Neural crest cell (in vitro differentiated cells): ENCODE measurements at places on chromosomes 5 and 9. TPM values are rescaled to one million over a fixed set of nuclear protein-coding genes. Genes with fewer than 3 reads are reported as not detected.
A peak's percentile ranks its signal among the peaks of the same experiment; 100 is the strongest.

GRCh38 chr5:135318037-135318436 lies 81.0 kb downstream of the MACROH2A1 start:
- no peaks in the 10 kb centered on the region for H3K36me3 ChIP-seq
- H3K27me3 ChIP-seq = no peaks in the 10 kb centered on the region
- no peak overlapping the region for H3K27ac ChIP-seq
- no peaks in the 10 kb centered on the region for H3K4me1 ChIP-seq

DNA sequence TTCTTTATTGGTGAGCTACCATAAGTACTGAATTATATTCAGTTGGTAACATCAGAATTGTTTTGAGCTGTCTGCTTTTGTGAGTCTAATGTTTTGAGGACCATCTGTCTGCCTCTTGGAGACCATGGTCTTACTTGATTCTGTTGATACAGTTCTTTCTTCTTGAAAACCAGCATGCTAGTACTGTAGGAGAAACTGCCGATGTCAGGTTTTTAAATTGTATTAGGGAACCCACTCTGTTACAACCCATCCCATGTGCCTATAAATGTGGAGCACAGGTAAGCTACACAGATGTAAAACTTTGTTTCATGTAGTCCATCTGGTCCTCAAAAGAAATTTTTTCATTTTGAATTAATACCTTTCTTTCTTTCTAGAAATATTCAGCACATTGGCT lies 103.4 kb upstream of the DMRTA1 start:
- DNase-seq = no peak
- H3K4me1 ChIP-seq = no peaks in the 10 kb centered on the region
- no peaks in the 10 kb centered on the region for H3K36me3 ChIP-seq
- peaks cover 4% of the 10 kb centered on the region for H3K27me3 ChIP-seq
- H3K27ac ChIP-seq = no peak overlapping the region

DNA sequence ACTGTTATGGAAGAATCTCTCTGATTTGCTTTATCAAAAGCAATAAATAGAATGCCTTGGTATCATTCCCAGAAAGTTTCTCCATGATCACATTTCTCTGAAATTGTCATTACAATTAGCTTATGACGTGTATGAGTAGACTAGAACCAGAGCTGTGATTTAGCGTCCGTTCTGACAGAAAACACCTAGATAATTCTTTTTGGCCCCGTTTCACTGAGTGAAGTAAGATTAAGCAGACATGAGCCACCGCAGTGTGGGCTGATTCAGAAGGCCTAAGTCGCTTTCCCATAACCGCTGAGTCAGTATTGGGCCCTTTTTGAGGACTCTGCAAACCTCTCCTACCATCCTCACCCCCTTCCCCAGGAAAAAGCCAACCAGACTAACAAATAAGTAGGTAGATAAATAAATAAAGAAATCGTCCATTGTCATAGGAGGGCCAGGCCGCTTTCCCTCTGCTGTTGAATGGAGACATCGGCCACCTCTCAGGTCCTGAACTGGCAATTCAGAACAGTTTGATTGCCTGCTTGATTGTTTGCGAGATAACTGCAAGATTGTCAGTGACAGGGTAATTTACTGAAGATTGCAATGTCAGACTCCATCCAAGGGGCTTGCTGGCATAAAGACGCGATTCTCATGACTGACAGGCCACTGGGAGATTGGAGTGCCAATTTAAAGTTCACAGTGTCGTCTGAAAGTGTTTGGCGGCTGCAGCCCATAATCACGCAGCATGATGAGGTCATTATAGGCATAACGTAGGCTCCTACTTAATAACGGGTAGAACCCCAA lies 105.0 kb upstream of the WWC1 start:
- H3K27ac ChIP-seq = no peak overlapping the region
- no peak for DNase-seq
- H3K4me1 ChIP-seq = peaks cover 20% of the 10 kb centered on the region
- no peaks in the 10 kb centered on the region for H3K36me3 ChIP-seq
- H3K4me3 ChIP-seq = no peak overlapping the region

DNA sequence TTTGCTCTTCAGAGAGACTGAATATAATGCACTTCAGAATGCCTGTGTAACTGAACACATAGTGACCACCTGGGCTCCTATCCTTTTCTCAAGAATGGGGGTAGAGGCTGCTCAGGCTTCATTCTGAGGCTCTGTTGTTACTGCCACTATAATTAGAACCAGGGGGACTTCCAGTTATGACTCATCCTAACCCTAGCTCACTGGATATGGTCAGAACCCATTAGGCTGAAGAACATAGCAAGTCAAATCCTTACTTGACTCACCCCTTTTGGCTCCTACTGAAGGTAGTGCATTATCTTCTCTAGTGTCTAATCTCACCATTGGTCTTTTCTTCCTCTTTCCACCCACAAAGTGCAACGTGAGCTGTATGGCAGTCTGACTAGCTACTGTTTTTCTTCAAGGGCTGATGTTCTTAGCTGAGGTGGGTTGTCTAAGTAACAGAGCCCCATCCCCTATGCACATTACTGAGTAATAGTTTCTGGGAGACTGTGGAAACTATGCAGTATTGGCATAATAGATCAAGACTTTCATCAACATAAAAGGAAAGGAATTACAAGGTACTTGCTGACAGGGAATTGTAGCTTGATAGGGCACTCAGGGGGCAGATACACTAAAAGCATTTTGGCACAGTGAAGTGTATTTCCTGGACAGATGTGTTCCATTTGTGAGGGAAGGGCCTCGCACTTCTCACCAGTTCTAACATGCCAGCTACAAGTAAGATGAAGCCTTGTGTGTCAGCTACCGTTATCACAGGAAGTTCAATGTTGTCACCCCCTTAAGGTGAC lies 431.0 kb upstream of the MEF2C start:
- no peaks in the 10 kb centered on the region for H3K27me3 ChIP-seq
- no peak overlapping the region for H3K27ac ChIP-seq
- no peak overlapping the region for H3K4me3 ChIP-seq
- no peaks in the 10 kb centered on the region for H3K36me3 ChIP-seq

GRCh38 chr9:101999441-101999840 lies 261.0 kb upstream of the GRIN3A start:
- no peak overlapping the region for H3K27ac ChIP-seq
- no peak overlapping the region for H3K4me3 ChIP-seq
- H3K4me1 ChIP-seq = no peaks in the 10 kb centered on the region
- peaks cover 14% of the 10 kb centered on the region for H3K27me3 ChIP-seq
- H3K36me3 ChIP-seq = no peaks in the 10 kb centered on the region

- peaks cover 45% of the 10 kb centered on the region for H3K36me3 ChIP-seq
- no peak overlapping the region for H3K27ac ChIP-seq
- no peaks in the 10 kb centered on the region for H3K27me3 ChIP-seq
- H3K4me1 ChIP-seq = no peaks in the 10 kb centered on the region
- no peak for DNase-seq
Observed at GRCh38 chr9:114049441-114050225, 28.5 kb downstream of the AMBP start.

- no peak overlapping the region for H3K4me3 ChIP-seq
- no peaks in the 10 kb centered on the region for H3K4me1 ChIP-seq
- no peaks in the 10 kb centered on the region for H3K36me3 ChIP-seq
- no peaks in the 10 kb centered on the region for H3K27me3 ChIP-seq
Observed at GRCh38 chr5:19855453-19855852, 132.5 kb downstream of the CDH18 start.

- H3K27me3 ChIP-seq = peaks cover 3% of the 10 kb centered on the region
- no peak for DNase-seq
- no peaks in the 10 kb centered on the region for H3K36me3 ChIP-seq
- H3K27ac ChIP-seq = no peak overlapping the region
- no peaks in the 10 kb centered on the region for H3K4me1 ChIP-seq
Observed at GRCh38 chr5:169861934-169862333, 118.4 kb downstream of the INSYN2B start.

DNA sequence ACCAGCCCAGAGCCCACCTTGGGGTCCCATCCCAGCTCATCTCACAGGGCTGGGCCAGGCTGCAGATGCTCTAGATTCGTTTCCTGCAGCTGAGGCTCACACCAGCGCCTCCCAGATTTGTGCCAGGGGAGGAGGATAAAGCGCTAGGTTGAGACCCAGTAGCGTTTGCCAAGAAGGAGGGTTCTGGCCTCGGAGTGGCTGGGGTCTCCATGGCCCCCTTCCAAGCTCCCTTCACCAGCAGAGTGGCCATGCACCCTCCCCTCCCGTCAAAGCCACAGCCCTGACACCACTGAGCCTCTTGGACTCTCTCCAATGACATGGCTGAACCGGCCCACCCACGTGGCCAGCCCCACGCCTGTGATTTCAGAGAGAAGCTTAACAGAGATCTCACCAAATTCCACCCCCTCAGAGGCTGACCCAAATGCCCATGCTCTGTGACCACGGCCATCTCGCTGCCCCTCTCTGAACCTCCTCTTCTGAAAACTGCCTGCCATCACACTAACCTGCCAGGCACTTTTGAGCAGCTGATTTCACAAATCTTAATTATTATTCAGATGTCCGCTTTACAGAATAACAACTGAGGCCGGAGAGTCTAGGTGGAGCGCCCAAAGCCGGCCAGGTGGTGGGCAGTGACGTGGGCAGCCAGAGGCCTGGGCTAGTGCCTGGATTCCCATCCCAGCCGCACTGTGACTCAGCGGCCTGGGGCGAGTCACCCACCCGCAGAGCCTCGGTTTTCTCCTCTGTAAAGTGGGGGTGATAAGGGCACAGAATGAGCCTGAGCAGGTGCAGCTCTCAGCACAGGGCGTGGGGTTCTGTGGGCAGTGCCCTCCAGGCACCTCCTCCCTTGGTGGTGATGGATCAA lies 155.7 kb downstream of the C9orf50 start:
- no peaks in the 10 kb centered on the region for H3K27me3 ChIP-seq
- H3K4me3 ChIP-seq = no peak overlapping the region
- DNase-seq = no peak
- H3K4me1 ChIP-seq = peaks cover 59% of the 10 kb centered on the region
- no peaks in the 10 kb centered on the region for H3K36me3 ChIP-seq

GRCh38 chr5:167696558-167697314 lies 594.7 kb upstream of the WWC1 start:
- no peak overlapping the region for H3K4me3 ChIP-seq
- DNase-seq = no peak
- H3K36me3 ChIP-seq = peaks cover 8% of the 10 kb centered on the region
- H3K27me3 ChIP-seq = no peaks in the 10 kb centered on the region
- H3K4me1 ChIP-seq = peaks cover 15% of the 10 kb centered on the region

- no peak for DNase-seq
- no peak overlapping the region for H3K4me3 ChIP-seq
- no peak overlapping the region for H3K27ac ChIP-seq
- H3K4me1 ChIP-seq = peaks cover 8% of the 10 kb centered on the region
Observed at GRCh38 chr5:180875860-180876426, 14.9 kb upstream of the ZFP62 start.

GRCh38 chr9:86262492-86262891 lies 3.0 kb upstream of the C9orf153 start:
- H3K4me3 ChIP-seq = no peak overlapping the region
- peaks cover 11% of the 10 kb centered on the region for H3K36me3 ChIP-seq
- peaks cover 19% of the 10 kb centered on the region for H3K4me1 ChIP-seq
- no peak for DNase-seq

- H3K36me3 ChIP-seq = peaks cover 35% of the 10 kb centered on the region
- no peaks in the 10 kb centered on the region for H3K27me3 ChIP-seq
- peaks cover 12% of the 10 kb centered on the region for H3K4me1 ChIP-seq
- no peak overlapping the region for H3K27ac ChIP-seq
Observed at GRCh38 chr9:95870906-95871305, 4.6 kb upstream of the ERCC6L2 start.

GRCh38 chr5:172644266-172644665 lies 3.2 kb downstream of the NEURL1B start:
- H3K27me3 ChIP-seq = peaks cover 15% of the 10 kb centered on the region
- no peak for DNase-seq
- H3K4me1 ChIP-seq = peaks cover 19% of the 10 kb centered on the region
- H3K36me3 ChIP-seq = peaks cover 2% of the 10 kb centered on the region

- H3K4me3 ChIP-seq = no peak overlapping the region
- no peak for DNase-seq
Observed at GRCh38 chr9:137646341-137646740, 27.5 kb downstream of the EHMT1 start.

GRCh38 chr5:125499636-125500332 lies 753.3 kb upstream of the ZNF608 start:
- no peak overlapping the region for H3K4me3 ChIP-seq
- no peaks in the 10 kb centered on the region for H3K36me3 ChIP-seq
- H3K27me3 ChIP-seq = no peaks in the 10 kb centered on the region
- peaks cover 27% of the 10 kb centered on the region for H3K4me1 ChIP-seq
- H3K27ac ChIP-seq = peak overlapping the region; percentile 10

DNA sequence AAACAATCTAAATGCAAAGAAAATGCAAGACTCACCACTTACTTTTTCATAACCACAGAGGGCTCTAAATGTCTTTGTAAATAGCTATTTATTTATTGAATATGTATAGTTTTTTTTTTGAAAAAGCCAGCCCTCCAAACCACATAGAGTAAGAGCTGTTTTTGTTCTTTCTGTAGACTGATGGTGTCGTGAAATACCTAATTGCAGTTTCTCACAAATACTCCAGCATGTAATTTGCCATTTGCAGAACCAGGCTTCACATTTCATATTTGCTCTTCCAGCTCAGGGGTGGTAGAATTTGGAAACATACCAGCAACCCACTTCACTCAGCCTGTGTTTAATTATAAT lies 159.8 kb downstream of the TMC1 start:
- peaks cover 26% of the 10 kb centered on the region for H3K4me1 ChIP-seq
- H3K4me3 ChIP-seq = no peak overlapping the region
- no peak for DNase-seq
- no peaks in the 10 kb centered on the region for H3K27me3 ChIP-seq

- no peak overlapping the region for H3K4me3 ChIP-seq
- H3K4me1 ChIP-seq = no peaks in the 10 kb centered on the region
- H3K27ac ChIP-seq = no peak overlapping the region
- H3K27me3 ChIP-seq = no peaks in the 10 kb centered on the region
Observed at GRCh38 chr5:81516091-81516490, 122.2 kb upstream of the ACOT12 start.

GRCh38 chr5:170070556-170071412 lies 34.9 kb upstream of the FOXI1 start:
- peaks cover 16% of the 10 kb centered on the region for H3K27me3 ChIP-seq
- no peak overlapping the region for H3K4me3 ChIP-seq
- peak; percentile 67 for DNase-seq
- peaks cover 8% of the 10 kb centered on the region for H3K4me1 ChIP-seq

- no peaks in the 10 kb centered on the region for H3K27me3 ChIP-seq
- H3K27ac ChIP-seq = no peak overlapping the region
- H3K4me1 ChIP-seq = peaks cover 27% of the 10 kb centered on the region
- DNase-seq = no peak
Observed at GRCh38 chr9:78607853-78608252, 310.9 kb downstream of the PSAT1 start.

C5orf58 gene
- not detected in 2 replicates for total RNA-seq

UGT3A1 gene
- total RNA-seq = not detected in 2 replicates

DOCK2 gene
- 0.77 and 1.0 TPM in 2 replicates for total RNA-seq

KCNV2 gene
- total RNA-seq = not detected in 2 replicates

SPAAR gene
- not detected in 2 replicates for total RNA-seq

LAMC3 gene
- 2.8 and 4.0 TPM in 2 replicates for total RNA-seq

SPATA31A3 gene
- total RNA-seq = 0.09 TPM in 1 of 2 replicates, not detected in the other

PPP3R2 gene
- not detected in 2 replicates for total RNA-seq

GPX8 gene
- total RNA-seq = 49.0 TPM in 2 replicates
